Activated naive CD8-positive, alpha-beta T cell treated with anti-CD3 and anti-CD28 coated beads, Interleukin-2, amount 10 ng/mL, durations not matched to agents 7 days and 5 days (primary cell): ENCODE measurements at places on chromosomes 13 and 19. TPM values are rescaled to one million over a fixed set of nuclear protein-coding genes. Genes with fewer than 3 reads are reported as not detected.

The ZSWIM9 gene
- 10.2 TPM for total RNA-seq

The S1PR2 gene
- total RNA-seq = 7.1 TPM

The CRX gene
- not detected for total RNA-seq

The ZNF497 gene
- 2.1 TPM for total RNA-seq

The KPTN gene
- total RNA-seq = 8.6 TPM

The IGFL1 gene
- not detected for total RNA-seq

The ABHD13 gene
- 11.5 TPM for total RNA-seq

The ANGPTL8 gene
- not detected for total RNA-seq

GRCh38 chr13:47478985-47479384 lies 522.1 kb downstream of the SUCLA2 start:
- DNase-seq = no peak
- no peaks in the 10 kb centered on the region for H3K36me3 ChIP-seq
- no peak overlapping the region for H3K27ac ChIP-seq
- no peaks in the 10 kb centered on the region for H3K27me3 ChIP-seq

- no peak overlapping the region for H3K27ac ChIP-seq
- no peaks in the 10 kb centered on the region for H3K4me1 ChIP-seq
- H3K4me3 ChIP-seq = no peak overlapping the region
- H3K36me3 ChIP-seq = no peaks in the 10 kb centered on the region
- no peak for DNase-seq
- H3K27me3 ChIP-seq = no peaks in the 10 kb centered on the region
Measured at GRCh38 chr13:107301724-107302374, 733.9 kb upstream of the ARGLU1 start.

DNA sequence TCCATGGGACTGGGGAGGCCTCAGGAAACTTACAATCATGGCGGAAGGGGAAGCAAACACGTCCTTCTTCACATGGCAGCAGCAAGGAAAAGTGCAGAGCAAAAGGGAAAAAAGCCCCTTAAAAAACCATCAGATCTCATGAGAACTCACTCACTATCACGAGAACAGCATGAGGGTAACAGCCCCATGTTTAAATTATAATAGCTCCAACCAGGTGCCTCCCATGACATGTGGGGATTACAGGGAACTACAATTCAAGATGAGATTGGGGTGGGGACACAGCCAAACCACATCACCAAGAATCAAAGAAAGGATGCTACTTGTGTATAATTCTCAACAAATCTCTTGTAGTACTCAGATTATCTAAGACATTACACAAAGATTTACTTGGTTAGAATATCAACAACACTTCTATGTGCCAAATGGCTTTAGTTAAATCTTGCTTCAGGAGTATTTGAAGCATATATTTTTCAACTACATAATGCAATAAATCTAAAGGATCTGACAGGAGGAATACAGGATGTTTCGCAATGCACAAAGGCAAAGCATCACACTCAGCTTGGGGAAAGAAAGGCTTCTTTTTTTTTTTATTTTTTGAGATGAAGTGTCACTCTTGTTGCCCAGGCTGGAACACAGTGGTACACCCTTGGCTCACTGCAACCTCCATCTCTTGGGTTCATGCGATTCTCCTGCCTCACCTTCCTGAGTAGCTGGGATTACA lies 180.0 kb downstream of the LHFPL6 start:
- H3K4me1 ChIP-seq = no peaks in the 10 kb centered on the region
- no peak overlapping the region for H3K27ac ChIP-seq
- H3K4me3 ChIP-seq = no peak overlapping the region
- no peak for DNase-seq
- peaks cover 4% of the 10 kb centered on the region for H3K27me3 ChIP-seq

DNA sequence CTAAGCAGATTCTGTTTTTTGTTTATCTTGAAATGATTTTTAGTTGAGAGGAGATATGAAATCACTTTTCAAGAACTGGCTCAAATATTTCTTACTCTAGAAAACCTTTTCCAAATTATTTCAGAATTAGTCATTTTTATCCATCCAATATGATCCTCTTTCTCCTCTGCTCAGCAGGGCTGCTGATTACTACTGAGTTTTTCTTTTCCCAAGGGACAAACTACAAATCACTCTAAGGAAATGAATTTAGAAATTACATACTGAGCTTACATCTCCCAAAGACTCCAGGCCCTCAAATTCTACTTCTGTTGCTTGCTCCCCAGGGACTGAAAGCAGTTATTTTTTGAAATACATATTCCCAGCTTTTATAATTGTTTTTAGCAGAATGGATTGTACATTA lies 87.4 kb upstream of the UFM1 start:
- no peak overlapping the region for H3K27ac ChIP-seq
- no peaks in the 10 kb centered on the region for H3K4me1 ChIP-seq
- no peaks in the 10 kb centered on the region for H3K27me3 ChIP-seq
- peaks cover 2% of the 10 kb centered on the region for H3K36me3 ChIP-seq
- no peak overlapping the region for H3K4me3 ChIP-seq

- no peaks in the 10 kb centered on the region for H3K27me3 ChIP-seq
- no peak overlapping the region for H3K27ac ChIP-seq
- peaks cover under 1% of the 10 kb centered on the region for H3K36me3 ChIP-seq
- H3K4me1 ChIP-seq = peaks cover 2% of the 10 kb centered on the region
- no peak overlapping the region for H3K4me3 ChIP-seq
Measured at GRCh38 chr19:50794876-50795663, 4.9 kb downstream of the ACP4 start.

- H3K36me3 ChIP-seq = peaks cover 20% of the 10 kb centered on the region
- DNase-seq = no peak
- H3K27ac ChIP-seq = peak overlapping the region; percentile 74
- H3K4me3 ChIP-seq = peak overlapping the region; percentile 58
Measured at GRCh38 chr19:57818378-57818777, 3.7 kb upstream of the ZNF552 start.

DNA sequence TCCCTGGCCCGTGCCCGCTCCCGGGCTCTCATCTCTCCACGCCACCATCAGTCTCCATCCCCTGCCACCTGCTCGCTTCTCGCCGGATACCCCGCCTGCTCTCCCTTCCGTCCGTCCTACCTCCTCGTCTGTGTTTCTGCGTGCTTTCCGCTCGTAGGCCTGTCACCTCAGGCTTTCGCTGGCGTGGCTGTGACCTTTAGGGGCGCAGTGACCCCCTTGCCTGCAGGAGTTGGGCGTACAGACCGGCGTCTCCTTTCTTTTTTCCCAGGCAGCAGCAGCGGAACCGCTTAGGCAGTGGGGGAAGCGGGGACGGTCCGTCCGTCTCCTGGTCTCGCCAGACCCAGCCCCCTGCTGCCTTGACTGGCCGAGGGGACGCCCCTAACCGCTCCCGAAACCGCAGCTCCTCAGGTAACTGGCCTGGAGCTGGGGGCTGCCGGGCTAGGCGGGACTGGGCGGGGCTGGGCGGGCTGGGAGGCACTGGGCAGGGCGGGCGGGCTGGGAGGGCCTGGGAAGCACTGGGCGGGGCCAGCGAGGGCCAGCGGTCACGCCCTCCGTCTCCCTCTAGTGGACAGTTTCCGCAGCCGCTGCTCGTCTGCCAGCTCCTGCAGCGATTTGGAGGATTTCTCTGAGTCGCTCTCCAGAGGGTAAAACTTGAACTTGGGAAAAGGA lies 6.3 kb downstream of the PGLYRP1 start:
- H3K27ac ChIP-seq = peak overlapping the region; percentile 79
- H3K36me3 ChIP-seq = peaks cover 10% of the 10 kb centered on the region
- peak overlapping the region; percentile 81 for H3K4me3 ChIP-seq

DNA sequence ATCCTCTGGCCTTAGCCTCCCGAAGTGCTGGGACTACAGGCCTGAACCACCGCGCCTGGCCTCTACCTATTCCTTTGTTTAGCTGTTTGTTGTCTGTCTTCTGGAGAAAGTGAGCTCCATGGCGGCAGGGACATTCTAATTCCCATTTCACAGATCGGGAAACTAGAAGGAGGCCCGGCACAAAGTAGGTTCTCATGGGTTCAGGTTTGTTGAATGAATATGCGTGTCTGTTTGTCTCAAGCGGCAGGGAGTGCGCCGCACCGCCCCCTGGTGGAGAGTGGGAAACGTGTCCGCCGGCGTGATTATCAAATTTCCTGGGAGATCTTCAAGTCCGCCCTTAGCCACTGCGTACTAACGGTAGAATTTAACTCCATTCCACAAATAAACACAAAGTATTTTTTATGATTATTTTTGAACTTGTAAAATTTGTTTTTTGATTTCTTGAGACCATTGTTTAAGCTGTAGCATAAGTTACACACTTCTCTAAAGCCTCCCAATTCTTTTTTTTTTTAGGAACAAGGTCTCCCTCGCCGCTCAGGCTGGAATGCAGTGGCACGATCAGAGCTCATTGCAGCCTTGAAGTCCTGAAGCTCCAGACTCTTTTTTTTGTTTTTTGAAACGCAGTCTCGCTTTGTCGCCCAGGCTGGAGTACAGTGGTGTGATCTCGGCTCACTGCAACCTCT lies 8.9 kb upstream of the CCDC9 start:
- DNase-seq = peak; percentile 89
- H3K27me3 ChIP-seq = no peaks in the 10 kb centered on the region
- H3K36me3 ChIP-seq = no peaks in the 10 kb centered on the region

GRCh38 chr13:48233889-48234488 lies 983 bp downstream of the ITM2B start:
- DNase-seq = peak; percentile 39
- peak overlapping the region; percentile 90 for H3K27ac ChIP-seq
- H3K4me1 ChIP-seq = peaks cover 44% of the 10 kb centered on the region
- no peaks in the 10 kb centered on the region for H3K27me3 ChIP-seq
- peaks cover 19% of the 10 kb centered on the region for H3K36me3 ChIP-seq

GRCh38 chr13:61546413-61546812 lies 130.8 kb upstream of the PCDH20 start:
- no peak overlapping the region for H3K27ac ChIP-seq
- DNase-seq = no peak
- no peaks in the 10 kb centered on the region for H3K27me3 ChIP-seq
- H3K4me3 ChIP-seq = no peak overlapping the region
- no peaks in the 10 kb centered on the region for H3K36me3 ChIP-seq
- no peaks in the 10 kb centered on the region for H3K4me1 ChIP-seq

- peak overlapping the region; percentile 15 for H3K27ac ChIP-seq
- peak overlapping the region; percentile 86 for H3K4me3 ChIP-seq
- no peak for DNase-seq
- peaks cover 49% of the 10 kb centered on the region for H3K4me1 ChIP-seq
- H3K27me3 ChIP-seq = no peaks in the 10 kb centered on the region
Measured at GRCh38 chr13:99254830-99255229, 3.3 kb downstream of the GPR18 start.

DNA sequence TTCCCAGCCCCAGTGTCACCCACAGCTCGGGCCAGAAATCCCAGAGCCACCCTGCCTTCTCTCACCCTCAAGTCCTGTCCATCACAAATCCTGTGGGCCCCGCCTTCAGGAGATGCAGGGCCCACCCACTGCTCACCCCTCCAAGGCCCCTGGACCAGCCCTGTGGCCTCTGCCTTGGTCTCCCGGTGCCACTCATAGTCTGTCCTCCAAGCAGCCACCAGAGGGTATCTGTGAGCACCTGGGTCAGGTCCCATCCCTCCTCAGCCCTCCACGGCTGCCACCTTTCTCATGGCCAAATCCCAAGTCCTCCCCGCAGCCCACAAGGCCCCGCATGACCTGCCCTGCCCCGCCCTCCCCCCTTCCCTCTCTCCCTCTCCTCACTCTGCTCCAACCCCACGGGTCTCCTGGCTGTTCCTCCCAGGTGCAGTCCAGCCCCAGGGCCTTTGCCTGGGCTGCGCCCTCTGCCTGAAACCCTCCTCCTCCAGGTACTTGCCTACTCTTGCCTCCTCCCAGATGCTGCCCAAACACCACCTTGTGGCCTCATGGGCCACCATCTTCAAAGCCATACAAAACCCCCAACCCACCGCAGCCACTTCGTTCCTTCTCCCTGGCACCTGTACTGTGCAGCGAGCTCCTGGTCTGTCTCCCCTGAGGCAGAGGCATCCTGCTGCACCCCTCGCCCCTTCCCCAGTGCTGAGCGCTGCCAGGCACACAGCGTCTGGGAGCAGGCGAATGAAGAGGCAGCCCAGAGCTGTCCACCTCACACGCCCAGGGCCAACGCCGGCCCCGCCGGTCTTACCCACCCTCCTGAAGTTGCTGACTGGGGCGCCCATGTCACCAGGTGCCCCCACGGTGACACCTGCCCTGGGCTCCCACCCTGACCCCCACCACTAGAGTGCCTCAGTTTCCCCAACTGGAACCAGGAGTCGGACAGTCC lies 13.2 kb upstream of the UQCR11 start:
- H3K27ac ChIP-seq = peak overlapping the region; percentile 58
- H3K36me3 ChIP-seq = peaks cover 27% of the 10 kb centered on the region
- no peaks in the 10 kb centered on the region for H3K27me3 ChIP-seq
- DNase-seq = no peak

DNA sequence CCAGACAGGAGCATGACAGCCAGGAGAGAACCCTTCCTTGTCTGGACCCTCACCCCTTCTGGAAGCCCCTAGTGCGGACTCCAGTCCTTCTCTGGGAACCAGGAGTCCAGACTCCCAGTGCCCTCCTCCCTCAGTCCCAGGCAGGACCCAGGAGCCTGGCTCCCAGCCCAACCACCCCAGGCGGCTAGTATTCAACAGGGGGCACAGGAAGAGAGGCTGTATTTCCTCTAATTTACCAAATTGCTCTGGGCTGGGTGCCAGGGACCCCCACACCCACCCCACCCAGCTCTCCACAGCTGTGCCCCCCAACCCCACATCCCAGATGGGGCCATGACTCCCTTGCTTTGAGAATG lies 3.3 kb downstream of the GRIN2D start:
- peaks cover 4% of the 10 kb centered on the region for H3K36me3 ChIP-seq
- H3K27ac ChIP-seq = no peak overlapping the region
- H3K27me3 ChIP-seq = peaks cover 53% of the 10 kb centered on the region
- H3K4me3 ChIP-seq = no peak overlapping the region

- peaks cover 2% of the 10 kb centered on the region for H3K36me3 ChIP-seq
- no peak overlapping the region for H3K4me3 ChIP-seq
- no peak overlapping the region for H3K27ac ChIP-seq
- H3K4me1 ChIP-seq = peaks cover 11% of the 10 kb centered on the region
- H3K27me3 ChIP-seq = peaks cover 3% of the 10 kb centered on the region
Measured at GRCh38 chr13:21009036-21009435, 52.4 kb downstream of the LATS2 start.

DNA sequence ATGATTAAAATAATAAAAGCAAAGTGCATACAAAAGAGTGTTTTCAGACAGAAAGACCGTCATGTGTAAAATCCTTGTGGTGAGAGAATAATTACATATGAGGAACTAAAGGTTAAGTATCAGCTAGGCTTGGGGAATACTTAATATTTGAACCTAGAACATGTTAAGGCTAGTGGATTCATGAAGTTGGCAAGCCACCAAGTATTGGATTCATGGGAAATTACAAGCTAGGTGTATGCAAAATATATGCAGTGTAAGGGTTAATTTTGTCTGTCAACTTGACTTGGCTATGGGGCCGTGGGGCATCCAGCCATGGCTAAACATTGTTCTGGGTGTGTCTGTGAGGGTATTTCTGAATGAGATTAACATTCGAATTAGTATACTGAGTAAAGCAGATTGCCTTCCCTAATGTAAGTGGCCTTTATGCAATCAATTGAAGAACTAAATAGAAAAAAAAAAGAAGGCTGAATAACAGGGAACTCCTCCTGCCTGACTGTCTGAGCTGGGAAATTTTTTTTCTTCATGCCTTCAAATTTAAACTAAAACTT lies 533.5 kb upstream of the KLF12 start:
- H3K27ac ChIP-seq = no peak overlapping the region
- no peak overlapping the region for H3K4me3 ChIP-seq
- H3K4me1 ChIP-seq = no peaks in the 10 kb centered on the region
- no peaks in the 10 kb centered on the region for H3K36me3 ChIP-seq
- H3K27me3 ChIP-seq = peaks cover 4% of the 10 kb centered on the region
- no peak for DNase-seq
